ENCODE measurements at places on chromosomes 6 and 20.

DNA sequence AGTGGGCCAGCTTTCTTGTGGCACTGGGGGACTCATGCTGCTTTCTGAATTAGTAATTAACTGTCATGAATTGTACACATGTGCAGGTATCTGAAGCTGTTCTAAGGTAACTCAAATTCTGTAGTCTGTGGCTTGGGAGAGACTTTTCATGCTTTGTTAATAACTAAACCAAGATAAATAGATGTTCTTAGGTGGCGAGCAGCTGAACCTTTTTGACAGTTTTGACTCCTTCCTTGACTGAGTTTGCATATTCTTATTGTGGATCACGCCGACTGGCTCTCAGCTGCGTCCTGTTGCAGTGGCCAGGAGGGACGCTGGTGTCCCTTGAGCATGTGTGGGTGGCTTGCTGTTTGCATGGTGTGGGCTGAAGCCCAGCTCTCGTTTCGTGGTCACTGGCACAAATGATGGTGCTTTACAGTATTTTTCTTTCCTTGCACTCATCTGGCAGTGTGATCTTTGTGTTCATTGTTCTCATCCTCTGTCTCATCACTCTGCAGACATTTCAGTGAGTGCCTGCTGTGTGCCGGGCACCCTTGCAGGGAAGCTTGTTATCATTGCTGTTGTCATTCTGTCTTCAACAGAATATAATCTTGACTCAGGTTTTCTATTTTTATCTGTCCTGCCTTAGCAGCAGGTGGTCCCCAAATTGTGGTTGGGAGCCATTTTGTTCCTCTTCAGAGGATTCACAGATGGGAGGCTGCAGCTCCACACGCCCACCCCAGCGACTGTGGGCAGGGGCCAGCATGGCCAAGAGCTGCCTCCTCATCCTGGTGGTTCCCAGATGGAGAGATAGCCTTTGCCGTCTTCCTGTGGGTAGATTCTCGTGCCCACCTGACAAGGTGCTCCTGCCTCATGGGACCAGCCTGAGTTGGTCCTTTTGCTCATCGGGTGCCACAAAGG lies 39.6 kb downstream of the DUSP22 start:
- DNase-seq, result no peak

DNA sequence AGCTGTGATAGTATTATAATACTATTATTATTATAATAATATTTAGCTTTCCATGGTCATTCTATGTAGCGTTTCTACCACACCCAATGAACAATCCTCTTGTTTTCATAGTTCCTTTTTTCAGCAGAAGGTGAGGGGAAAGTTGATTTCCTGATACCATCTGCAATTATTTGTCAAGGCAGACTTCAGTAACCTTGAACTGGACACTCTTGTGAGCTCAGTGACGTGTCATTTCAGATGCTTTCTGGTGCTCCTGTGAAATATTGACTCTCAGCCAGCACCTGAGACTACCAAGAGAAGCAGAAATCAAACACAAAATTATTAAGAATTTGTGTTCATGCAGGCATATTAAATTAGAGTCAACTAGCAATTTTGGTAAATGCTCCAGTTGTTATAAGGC lies 46.0 kb upstream of the PROKR2 start:
- DNase-seq, result no peak

GRCh38 chr6:143457563-143458359 lies 7.2 kb downstream of the PEX3 start:
- DNase-seq, result no peak

DNA sequence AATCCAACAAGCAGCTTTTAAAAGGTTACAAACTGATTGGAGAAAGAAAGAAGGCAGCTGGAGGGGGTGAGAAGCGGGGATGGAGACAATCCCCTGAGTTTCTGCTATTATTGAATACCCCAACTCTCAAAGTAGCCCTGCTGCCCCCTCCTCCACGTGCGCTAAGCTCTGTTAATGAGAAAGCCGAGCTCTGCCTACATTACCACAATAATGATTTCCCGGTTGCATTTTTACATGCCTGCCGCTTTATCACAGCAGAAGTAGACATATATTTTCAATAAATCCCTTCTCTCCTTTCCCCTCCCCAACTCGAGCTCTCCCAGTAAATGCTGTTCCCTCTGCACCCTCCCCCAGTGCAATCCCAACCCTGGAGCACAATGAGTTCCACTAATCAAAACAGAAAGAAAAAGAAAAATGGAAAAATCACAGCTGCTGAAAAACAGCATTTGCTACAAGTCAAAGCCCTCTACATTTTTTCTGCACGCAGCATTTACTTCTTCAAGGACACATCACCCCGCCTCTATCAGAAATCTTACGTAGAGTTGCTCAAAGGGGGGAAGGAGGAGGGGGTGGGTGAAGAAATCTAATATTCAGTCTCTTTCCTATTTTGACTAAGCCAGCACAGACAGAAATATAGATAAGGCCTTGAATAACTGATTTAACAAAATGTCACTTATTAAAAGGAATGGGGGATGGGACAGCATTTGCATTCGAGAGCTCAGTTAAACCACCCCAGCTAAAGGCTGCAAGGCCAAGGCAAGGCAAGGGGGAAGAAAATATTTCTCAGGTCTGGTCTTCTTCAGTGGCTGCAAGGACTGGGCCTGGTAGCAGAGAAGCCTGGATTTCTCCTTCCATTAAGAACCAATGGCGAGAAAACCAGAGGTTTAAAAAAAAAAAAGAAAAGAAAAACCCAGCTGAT lies 10.7 kb downstream of the TRERF1 start:
- DNase-seq, result no peak

GRCh38 chr20:56360908-56361205 lies 2.1 kb downstream of the FAM210B start:
- no peak for DNase-seq

GRCh38 chr20:46283426-46284039 lies 24.8 kb downstream of the CDH22 start:
- DNase-seq, result no peak

DNA sequence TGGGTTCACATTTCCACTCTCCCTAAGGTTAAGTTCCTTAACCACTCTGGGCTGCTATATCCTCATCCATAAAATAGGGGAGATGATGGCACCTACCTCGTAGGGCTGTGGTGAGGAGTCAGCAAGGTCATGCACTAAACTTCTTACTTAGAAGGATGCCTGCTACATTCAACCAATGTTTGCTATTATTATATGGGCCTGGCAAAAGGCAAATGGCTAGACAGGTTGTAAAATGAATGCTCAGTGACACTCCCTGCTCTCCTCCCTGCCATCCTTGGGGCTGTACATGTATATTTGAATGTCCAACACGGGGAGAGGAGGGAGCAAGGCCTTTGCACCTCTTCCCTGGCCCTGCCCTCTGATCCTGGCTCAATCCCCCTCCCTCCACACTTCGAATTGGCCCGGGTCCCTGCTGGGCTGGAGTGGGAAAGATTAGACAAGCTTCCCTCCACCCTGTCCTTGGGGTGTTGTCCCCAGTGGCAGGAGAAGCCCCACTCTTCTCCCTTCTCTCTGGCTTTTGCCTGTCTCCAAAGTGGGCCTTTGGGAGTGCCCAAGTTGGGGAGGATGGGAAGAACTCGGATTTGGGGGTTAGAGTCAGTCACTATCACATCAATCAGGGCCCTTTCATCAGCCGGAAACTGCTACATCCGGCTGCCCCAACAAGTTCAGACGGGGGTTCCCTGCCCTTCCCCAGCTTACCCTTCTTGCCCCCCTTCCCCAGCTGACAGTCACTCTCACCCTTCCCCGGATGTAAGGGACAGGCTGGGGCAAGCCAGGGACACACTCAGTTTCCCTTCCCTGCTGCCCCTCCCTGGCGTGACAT lies 36.3 kb upstream of the VEGFA start:
- DNase-seq, result no peak

DNA sequence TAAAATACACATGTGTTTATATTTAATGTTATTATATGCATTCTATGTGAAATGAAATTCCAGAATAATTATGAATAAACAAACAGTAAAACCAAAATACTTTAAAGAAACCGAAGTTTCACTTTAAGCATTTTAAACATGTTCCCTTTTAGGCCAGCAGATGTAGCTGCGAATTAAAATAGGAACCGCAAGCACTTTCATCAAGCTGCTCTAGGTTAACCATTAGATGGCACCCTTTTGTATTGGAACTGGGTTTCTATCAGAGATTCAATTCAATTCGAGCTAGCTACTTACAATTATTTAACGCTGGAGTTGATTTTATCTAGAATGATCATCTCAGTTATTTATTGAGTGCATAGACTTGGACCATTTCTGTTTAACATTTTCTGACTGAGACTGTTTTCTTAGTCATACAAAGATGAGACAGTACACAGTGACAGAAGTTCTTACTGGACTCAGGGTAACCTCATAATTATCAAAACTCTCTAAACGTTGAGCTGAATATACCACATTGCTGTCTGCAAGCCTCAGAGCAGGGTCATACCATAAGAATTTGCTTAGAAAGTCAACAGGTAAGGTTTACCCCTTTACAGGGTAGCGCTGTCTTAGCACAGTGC lies 8.5 kb downstream of the TMEM242 start:
- no peak for DNase-seq

DNA sequence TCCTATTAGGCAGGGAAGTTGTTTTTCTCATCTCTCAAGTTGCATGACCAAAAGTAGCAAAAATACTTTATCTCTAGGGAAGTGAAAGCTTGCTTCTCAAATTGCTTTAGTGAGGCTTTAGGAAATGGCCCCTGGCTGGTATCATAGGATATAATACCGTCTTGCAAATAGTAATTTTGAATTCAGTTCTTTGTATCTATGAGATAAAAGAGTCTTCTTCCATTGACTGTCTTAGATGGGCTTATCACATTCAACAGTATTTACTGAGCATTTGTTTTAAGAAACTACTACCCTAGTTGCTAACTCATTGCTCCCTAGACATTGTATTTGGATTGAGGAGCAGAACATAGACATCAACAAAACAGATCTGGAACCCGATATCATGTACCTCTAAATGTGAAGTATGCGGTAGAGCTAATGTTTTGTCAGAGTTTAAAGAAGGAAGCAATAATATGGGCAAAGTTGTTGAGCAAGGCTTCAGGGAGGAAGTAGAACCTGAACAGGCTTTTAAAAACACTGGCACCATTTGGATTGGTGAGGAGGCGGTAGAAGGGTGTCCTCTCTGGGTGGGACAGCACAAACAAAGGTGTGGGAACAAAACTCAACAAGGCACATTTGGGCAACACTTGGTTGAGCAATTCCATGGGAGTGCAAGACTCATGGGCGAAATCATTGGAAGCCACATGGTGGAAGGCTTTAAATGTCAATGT lies 101.5 kb downstream of the SGK1 start:
- no peak for DNase-seq

DNA sequence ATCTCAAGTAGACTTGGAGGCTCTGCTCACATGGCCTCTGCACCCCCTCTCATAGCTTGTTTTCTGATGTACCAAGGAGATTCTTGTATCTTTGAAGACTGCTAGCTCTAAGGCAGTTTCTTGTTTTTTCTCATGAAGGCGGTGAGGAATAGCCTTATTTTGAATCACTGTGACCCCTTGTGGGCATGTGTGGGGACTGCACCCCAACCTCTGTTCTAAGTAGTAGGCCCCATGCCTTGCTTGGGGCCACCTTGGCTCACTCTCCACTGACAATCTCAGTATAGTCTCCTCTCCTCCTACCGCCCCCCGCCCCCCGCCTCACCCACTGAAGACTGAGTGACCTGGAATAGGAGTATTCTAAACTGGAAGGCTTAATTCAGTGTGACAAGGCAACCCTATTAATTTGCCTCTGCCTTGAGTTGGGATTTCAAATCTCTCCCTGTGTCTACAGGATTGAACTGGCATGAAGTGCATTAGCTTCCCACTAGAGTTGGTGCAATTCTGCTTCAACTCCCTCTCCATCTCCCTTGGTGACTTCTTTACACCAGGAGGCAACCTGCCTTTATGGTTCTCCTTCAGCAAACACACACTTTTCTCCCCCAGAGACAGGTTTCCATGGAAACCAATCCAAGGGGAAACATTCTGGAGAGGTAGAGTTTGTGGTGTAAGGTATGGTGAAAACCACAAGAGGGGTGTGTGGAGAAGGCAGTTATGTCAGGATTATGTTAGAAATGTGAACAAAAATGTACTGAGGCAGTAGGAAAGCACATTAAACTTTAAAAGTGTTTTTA lies 75.4 kb upstream of the ECI2 start:
- no peak for DNase-seq

DNA sequence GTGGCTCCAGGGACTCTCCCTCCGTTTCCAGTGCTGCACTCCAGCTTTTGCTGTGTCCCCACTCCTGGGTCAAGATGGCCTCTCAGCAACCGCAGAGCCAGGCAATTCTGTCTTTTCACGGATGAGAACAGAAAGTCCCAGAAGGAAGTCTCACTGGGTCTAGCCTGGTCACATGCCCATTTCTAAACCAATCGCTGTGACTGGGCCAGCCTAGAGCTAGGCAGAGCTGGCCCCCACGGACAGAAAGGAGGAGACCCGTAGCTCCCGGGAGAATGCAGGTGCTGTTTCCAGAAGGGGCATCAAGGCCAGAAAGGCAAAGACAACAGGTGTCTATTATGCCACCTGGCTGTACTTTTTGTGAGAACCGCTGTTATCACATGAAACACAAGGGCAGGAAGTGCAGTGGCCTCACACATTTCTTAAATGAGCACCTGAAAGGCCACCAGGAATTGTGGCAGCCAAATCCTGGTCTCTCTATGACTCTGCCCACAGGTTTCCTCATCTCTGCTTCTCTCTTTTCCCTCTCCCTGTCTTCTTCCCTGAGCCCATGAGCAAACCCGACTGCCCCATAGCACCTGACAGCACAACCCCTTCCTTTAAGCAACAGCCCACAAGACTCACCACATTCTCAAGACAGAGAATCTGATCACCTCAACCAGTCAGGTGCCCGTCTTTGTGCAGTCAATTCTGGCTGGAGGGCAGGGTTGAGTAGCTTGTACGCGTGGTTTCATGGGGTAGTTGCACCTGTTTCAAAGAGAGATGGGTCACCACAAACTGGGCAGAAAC lies 37.1 kb upstream of the B4GALT5 start:
- DNase-seq, result no peak

GRCh38 chr20:2283706-2284423 lies 11.9 kb upstream of the TGM3 start:
- no peak for DNase-seq

- DNase-seq, result no peak
These were observed 128.6 kb upstream of the PLCB4 start for GRCh38 chr20:8940326-8940725.

DNA sequence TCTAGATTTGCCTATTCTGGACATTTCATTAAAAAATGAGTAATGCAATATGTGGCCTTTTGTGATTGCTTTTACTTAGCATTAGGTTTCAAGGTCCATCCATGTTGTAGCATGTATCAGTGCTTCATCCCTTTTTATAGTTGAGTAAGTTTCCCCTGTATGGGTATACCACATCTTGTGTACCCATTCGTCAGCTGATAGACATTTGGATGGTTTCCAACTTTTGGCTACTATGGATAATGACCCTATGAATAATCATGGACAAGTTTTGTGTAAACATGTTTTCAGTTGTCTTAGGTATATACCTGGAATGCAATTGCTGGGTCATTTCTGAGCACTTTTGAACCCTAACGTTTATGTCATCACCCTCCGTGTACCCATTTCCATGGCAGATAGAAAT lies 15.4 kb downstream of the METTL24 start:
- DNase-seq, result no peak

GRCh38 chr6:19444041-19444440 lies 393.1 kb upstream of the ID4 start:
- DNase-seq, result no peak
